Stimulated activated CD4-positive, alpha-beta T cell treated with anti-CD3 and anti-CD28 coated beads, Interleukin-1b, Interleukin-23, amount 100 ng/mL, for 1 hour (primary cell): ENCODE measurements at places on chromosomes 3 and 15.

DNA sequence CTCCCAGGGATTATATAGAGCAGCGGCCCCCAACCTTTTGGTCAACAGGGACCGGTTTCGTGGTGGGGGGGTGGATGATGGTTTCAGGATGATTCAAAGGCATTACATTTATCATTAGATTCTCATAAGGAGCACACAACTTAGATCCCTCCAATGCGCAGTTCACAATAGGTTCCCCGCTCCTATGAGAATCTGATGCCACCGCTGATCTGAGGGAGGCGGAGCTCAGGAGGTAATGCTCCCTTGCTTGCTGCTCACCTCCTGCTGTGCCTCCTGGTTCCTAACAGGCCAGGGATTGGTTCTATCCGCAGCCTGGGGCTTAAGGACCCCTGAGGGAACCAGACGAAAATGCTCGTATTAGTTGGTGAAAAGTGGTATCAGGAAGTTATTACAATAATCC, 1.3 kb upstream of the HACD2 start:
- DNase-seq: no peak

GRCh38 chr3:193347521-193348501, 30.7 kb downstream of the ATP13A5 start:
- DNase-seq: no peak

GRCh38 chr3:64055076-64055475, 31.8 kb upstream of the PSMD6 start:
- no peak for DNase-seq

GRCh38 chr3:46921041-46921440, 43.5 kb downstream of the PTH1R start:
- no peak for DNase-seq
